ENCODE measurements at places on chromosomes 12 and 14.

GRCh38 chr14:81521356-81521755 is 12.3 kb downstream of the SEL1L start:
- DNase-seq, result no peak

GRCh38 chr14:57417228-57417627 is 26.8 kb downstream of the NAA30 start:
- no peak for DNase-seq

- DNase-seq, result no peak
Measured at GRCh38 chr12:30517320-30517719, 178.3 kb downstream of the IPO8 start.

DNA sequence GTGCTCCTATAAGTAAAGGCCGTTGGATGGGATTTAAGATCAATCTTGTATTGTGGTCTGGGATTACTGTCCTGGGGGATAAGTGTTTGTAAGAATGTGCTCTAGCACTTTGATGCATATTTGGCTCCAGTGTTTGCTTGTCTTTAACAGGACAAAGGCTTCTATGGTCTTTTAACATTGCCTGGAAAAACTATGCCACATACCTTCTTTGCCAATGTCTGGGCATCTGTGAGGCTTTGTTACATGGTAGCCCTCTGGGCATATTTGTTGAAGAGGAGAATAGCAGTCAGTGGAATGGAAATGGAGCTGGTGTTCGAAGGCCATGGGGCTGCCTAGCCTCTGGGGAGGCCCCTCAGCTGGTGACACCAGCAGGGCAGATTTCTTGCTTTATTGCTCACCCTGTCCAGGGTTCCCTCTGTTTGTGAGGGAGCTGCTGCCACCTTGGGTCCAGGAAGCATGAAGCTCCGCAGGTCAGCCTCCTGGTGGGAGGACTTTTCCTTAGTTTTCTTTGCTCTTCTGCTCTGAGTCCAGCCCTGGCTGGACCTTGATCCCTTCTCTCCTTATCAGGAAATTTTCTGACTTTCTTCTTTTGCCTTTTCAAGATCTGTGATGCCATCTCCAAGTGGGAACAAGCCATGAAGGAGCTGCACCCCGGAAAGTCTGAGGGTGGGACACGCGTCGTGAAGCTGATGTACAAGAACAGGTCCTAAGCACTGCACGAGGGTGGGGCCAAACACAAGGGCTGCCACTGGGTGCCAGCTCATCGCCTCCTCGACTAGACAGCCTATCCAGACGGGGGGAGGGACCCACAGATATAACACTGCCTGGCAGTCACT is 19.5 kb downstream of the PIGH start:
- DNase-seq, result no peak

- no peak for DNase-seq
Measured at GRCh38 chr12:86521870-86522269, 265.7 kb upstream of the MGAT4C start.

- DNase-seq, result no peak
Measured at GRCh38 chr12:29737644-29738043, 46.1 kb downstream of the TMTC1 start.

GRCh38 chr12:68868043-68868790 is 60.2 kb downstream of the MDM2 start:
- no peak for DNase-seq

DNA sequence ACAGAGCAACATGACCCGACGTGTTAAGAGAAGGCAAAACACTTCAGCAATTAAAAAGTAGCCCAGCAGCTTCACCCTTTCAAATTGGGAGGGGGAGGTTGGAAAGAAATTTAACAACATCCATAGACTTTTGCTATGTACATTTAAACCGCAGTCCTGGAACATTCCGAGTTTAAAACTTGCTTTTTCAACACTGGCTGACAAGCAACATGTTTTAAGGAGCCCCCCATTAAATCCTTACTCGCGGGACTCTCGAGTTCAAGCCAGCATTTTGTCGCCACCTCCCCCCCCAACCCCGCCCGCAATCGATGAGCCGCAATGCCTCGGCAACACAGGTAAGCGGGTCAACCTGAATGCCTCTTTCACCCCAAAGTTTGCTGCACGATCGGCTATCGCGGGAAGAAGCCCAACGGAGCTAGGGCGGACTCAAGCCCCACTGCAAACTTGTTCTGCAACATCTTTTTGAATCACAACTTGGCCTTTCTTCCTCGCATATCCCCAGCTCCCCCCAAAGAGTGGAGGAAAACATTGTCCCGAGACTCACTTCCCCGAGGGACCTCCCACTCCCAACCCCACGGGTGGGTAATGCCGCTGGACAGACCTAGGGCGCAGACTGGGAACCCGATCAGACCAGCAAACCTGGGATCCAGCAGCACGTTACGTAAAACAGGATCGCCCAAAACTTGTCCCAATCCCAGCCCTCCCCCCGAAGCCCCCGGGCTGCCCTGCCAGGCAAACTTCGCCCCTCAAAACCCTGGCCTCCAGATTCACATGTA is 777 bp downstream of the ZFP36L1 start:
- DNase-seq, result no peak

DNA sequence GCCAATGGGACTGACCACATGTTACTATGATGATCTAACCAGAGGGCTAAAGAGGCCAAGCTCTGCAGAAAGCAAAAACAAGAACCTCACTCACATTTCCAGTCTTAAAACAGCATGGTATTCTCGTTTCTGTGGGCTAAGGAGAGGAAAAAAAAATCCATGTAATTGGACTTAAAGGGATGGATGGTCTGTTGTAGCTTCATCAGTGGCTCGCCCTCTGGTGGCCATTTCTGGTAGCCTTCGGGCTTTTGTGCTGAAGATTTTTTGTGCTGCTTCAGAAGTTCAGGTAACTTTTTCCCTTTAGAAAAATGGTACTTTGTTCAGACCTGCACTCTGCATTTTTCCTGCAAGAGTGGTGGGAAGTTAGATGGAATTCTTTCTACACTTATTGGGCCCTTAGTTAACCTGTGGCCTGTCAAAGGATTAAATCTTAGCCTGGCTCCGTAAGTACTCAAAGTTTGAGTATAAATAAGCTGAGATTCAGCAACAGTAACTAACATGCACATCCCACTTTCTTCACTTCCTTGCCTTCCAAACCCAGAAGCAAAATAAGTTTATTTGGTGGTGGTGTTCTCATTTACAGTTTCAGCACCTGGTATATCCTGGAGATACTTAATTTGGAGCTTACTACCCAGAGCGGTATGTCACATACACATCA is 22.3 kb downstream of the DCAF4 start:
- peak; percentile 52 for DNase-seq

DNA sequence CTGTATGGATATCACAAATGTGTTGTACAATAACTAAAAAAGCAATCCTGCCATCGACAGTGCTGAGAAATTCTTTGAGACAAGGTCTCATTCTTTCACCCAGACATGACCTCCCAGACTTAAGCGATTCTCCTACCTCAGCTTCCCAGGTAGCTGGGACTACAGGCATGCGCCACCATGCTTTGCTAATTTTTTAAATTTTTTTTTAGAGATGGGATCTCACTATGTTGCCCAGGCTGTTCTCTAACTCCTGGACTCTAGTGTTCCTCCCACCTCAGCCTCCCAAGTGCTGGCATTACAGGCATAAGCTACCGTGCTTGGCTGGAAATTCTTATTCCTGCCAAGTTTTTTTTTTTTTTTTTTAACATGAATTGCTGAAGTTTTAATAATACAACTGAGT is 16.5 kb upstream of the NOXRED1 start:
- DNase-seq, result no peak
